AG20443 (cell line): ENCODE measurements at places on chromosomes 4 and X.
A peak's percentile ranks its signal among the peaks of the same experiment; 100 is the strongest.

- DNase-seq, result peak; percentile 14
These were observed 68.7 kb downstream of the NBDY start for GRCh38 chrX:56797574-56798338.

GRCh38 chr4:130110770-130111169 lies 1014.8 kb downstream of the C4orf33 start:
- no peak for DNase-seq

DNA sequence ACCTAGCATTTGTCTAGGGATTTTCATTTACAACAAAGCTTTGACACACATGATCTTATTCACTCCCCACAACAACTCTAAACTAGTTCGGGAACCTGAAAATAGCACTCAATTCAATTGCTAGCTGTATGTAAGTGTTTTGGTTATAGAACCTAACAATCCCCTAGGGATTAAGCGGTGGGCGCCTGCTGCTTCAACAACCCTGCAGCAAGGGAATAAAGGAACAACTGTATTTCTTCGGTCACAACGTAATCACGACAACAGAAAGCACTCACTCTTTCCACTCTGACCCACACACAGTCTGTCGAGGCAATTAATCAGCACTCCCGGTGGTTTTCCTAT lies 674 bp upstream of the DIAPH2 start:
- DNase-seq, result no peak

GRCh38 chr4:140152751-140153418 lies 1.1 kb downstream of the MAML3 start:
- DNase-seq, result peak; percentile 48

DNA sequence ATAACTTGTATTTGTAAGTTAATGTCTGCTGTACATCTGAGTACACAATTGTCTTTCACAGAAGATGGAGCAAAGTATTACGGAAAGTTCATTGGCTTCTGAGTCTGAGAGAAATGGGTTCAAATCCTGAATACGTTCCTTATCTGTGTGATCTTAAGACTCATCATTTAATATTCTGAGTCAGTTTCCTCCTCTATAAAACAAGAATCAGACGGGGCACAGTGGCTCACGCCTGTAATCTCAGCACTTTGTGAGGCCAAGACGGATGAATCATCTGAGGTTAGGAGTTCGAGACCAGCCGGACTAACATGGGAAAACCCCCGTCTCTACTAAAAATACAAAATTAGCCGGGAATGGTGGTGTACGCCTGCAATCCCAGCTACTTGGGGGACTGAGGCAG lies 57.8 kb downstream of the APBB2 start:
- no peak for DNase-seq

- DNase-seq, result no peak
These were observed 280.1 kb upstream of the ZFP42 start for GRCh38 chr4:187715466-187715865.

- DNase-seq, result peak; percentile 31
These were observed 759 bp upstream of the TBC1D1 start for GRCh38 chr4:37889849-37890800.

GRCh38 chrX:53398216-53398615 lies 24.2 kb downstream of the SMC1A start:
- no peak for DNase-seq

GRCh38 chrX:42837101-42837726 lies 59.3 kb upstream of the PPP1R2C start:
- no peak for DNase-seq
